ENCODE measurements at places on chromosomes 11 and 22.

DNA sequence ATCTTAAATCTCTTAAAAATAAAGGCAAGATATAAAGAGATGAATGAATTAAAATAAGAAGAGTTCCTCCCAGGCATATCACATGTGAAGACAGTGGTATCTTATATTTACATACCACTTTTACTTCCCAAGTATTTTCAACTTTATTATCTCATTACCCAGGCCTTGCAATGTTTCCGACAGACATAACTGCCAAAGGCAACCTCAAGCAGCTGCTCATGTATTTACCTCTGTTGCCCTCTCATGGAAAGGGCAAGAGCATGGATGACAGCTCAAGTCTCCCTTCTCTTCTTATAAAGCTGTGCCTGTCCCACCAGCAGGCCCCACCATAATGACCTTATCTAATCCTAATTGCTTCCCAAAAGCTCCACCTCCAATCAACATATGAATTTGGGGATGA lies 894.2 kb downstream of the NTM start:
- DNase-seq: no peak

- no peak for DNase-seq
Observed at GRCh38 chr11:73965076-73965763, 14.4 kb downstream of the DNAJB13 start.

GRCh38 chr22:22936180-22936914 lies 48.7 kb downstream of the IGLL5 start:
- no peak for DNase-seq

- DNase-seq: no peak
Observed at GRCh38 chr11:59152312-59152951, 9.8 kb downstream of the FAM111A start.

DNA sequence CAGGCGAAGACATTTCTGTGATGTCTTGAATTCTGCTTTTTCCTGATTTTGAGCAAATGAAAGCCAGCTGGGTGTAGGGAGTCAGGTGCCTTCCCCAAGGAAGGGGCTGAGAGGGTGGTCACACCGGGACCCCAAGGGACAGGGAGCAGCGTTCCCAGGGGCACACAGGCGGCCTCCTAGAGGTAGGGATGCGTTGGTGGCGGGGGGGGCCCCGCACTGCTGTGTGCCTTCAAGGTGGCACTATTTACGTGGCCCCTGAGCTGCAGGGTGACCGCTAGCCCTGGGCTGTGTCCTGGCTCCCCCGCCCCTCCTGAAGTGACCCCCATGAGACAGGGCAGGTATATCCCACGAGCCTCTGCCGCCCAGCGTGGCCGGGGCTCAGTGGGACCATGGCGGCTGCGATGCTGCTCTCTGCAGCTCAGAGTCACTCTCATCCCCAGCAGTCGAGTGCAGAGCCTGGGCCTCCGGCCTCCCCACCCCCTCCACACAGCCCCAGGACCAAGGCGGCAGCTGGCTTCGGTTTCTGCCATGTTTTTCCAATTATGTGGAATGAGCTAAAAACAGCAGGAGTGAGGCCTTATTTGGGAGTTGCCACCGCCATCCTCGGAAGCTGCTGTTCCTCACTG lies 60.9 kb downstream of the LRP5 start:
- no peak for DNase-seq

GRCh38 chr11:64092111-64092760 lies 56.5 kb downstream of the FLRT1 start:
- peak; percentile 90 for DNase-seq

- DNase-seq: no peak
Observed at GRCh38 chr22:46794491-46794890, 32.0 kb downstream of the TBC1D22A start.

DNA sequence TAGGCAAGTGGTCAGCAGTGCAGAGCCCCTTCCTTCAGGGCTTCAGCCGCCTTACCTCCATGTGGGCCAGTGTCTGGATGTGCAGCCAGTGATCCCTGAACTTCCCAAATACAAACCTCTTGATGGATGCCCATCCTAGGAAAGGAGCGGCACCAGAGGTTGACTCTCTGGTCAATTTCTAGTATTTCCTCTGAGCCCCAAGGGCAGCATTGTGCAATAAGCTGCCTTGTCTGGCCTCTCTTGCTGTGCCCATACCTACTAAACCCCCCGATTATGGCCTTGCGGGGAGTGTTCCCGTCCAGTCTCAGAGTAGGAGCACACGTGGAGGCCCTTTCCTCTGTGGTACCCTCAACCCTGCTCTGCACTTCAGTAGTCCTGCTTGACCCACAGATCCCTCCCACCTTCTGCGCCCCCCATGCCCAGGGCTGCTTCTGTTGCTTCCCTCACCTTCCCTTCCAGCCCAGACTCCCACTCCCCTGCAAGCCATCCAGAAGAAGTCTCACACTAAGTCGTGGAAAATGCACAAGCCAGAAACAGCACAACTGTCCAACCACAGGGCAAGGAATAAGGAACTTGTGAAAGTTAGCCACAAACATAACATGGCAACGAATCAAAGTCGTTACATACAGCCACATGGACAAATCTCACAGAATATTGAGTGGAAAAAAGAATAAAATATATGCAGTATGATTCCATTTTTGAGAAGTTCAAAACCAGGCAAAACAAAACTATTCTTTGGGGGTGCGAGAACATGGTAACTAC lies 39.6 kb upstream of the HORMAD2 start:
- DNase-seq: no peak

DNA sequence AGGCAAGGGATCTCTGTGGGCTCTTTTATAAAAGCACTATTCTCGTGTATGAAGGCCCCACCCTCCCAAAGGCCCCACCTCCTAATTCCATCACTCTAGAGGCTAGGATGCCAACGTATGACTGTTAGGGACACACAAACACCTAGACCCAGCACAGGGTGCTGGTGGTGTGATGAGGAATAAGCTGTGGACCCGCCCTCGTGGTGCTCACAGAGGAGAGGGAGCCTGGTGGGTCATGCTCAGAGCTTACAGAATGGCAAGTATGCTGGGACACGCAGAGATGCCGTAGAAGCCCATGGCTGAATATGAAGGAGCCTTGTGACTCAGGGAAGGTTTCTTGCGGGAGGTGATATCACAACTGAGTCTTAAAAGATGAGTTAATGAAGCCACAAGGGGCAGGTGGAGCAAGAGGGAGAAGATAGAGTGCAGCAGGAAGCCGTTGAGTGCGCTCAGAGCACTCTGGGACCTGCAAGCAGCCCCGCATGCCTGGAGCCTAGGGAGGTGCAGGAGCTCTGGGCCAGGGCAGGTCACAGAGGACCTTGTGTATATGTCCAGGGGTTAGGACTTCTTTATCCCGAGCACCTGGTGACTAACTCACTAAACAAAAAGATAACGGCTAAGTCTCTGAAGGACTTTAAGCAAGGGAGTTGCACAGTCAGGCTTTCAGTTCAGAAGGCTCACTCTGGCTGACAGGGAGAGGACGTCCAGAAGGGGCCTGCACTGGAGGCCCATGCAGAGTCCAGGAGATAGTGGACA lies 160.9 kb downstream of the TRIM29 start:
- DNase-seq: no peak

DNA sequence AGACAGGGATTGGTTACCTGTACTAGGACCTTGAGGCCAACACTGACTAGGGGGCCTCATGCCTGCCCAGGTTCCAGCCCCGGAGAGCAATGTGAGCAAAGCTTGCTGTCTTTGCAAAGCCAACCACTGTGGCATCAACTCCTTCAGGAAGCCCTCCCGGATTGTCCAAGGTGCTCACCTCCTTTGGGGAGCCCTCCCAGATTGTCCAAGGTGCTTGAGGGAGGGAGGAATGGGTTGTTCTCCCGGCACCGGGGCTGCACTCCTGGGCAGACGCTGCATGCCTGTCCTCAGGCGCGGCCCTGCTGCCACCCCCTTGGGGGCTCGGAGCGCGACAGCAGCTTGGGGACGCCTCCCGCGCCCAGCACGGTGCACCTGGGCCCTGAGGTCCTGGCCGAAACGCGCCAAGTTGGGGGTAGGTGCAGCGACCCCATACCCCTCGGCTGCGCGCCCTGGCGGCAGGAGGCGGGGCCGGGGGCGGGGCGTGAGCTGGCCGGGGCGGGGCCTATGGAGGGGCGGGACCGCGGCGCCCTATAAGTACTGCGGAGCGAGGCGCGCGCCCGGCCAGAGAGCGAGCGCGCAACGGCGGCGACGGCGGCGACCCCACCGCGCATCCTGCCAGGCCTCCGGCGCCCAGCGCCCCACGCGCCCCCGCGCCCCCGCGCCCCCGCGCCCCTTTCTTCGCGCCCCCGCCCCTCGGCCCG lies at the start of gene CD81:
CD81 (plus strand) TSS at position 560 of the 701 bp plus-strand sequence. CDS start 240 bp downstream, outside the sequence.
- DNase-seq: peak; percentile 55

- no peak for DNase-seq
Observed at GRCh38 chr11:86355256-86355655, 19.4 kb upstream of the CCDC81 start.

DNA sequence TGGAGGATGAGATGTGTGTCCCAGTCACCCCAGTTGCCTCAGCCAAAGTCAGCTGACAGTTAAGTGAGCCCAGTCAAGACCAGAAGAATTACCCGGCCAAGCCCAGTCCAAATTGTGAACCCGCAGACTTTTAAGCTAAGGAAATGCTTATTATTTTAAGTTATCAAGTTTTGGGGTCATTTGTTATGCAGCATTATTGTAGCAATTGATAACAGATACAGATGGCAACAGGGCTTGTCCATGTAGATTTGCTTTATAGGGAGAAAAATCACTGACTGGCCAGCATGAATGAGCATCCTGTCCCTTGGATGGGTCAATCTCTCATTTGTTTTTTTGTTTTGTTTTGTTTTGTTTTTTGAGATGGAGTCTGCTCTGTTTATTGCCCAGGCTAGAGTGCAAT lies 22.9 kb downstream of the SDHAF2 start:
- DNase-seq: no peak

DNA sequence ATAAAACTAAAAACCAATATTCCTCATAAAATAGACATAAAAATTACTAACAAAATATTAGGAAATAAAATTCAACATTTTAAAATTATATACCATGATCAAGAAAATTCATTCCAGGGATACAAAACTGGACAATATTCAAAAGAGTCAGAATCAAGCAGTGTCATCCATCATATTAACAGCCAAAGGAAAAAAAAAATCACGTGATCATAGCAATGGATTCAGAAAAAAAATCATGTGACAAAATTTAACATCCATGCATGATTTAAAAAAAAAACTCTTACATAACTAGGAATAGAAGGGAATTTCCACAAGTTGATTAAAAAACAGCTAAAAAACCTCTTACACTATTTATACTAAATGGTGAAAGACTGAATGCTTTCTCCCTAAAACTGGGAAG lies 95.3 kb upstream of the USP47 start:
- no peak for DNase-seq

GRCh38 chr11:64866173-64866491 lies 12.3 kb downstream of the EHD1 start:
- no peak for DNase-seq

Data from putamen (tissue), 1 donor.